GM13977 (cell line): ENCODE measurements at places on chromosomes 3 and 15.

GRCh38 chr3:49661281-49661680 lies 12.9 kb upstream of the APEH start:
- DNase-seq = no peak

DNA sequence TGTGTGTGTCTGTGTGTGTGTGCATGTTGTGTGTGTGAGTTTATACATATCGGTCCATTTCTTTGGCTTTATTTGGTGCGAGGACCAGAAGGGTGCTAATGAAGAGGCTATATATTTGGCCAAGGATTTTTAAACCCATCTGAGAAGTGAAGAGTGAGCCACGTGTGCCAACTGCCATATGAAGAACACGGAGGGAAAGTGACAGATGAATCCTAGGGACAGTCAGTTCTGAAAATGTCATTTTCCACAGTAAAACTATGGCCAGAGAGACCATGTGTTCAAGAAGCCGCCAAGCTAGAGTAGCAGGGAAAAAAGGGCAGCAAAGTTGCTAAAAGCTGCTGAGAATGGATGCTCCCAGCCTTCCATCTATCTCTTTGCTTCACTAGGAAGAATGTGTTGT lies 297.3 kb upstream of the LMCD1 start:
- no peak for DNase-seq

DNA sequence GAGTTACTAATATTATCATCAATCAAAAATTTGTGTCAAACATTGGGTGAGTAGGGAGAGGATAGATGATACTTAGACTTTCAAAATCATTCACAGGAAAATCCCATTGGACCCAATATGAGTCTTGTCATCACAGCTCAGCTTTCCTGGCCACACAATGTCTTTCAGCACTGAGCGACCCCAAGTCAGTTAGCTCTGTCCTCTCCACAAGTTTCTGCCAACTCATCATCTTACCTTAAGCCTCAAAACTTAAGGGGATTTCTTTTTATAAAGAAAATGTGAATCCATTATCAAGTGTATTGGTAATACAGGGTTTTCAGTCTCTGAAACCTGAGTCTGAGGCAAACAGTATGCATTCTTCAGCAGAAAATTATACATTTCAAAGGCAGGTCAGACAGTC lies 55.8 kb downstream of the SUMF1 start:
- no peak for DNase-seq

DNA sequence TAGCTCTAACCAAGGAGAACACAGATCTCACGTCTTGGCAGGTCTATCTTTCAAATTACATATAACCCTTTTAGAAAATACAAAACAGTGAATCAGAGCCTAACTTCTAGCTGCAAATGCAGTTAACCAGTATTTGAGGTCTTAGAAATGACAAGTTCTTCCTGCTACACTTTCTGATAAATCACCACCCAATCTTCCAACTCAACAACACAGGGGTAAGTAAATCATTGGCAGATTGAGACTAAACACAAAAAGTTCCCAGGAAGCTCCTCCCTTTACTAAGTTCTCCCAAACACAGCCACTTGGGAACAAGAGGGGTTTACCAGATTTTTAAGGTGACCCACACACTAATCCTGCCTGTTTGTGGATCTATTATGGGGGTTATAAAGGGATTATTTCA lies at the start of gene A4GNT:
Gene A4GNT (minus strand): TSS at position 152 of the 400 bp plus-strand sequence. CDS start 1,134 bp downstream, outside the sequence.
- DNase-seq = no peak

GRCh38 chr3:81195478-81195877 lies 566.0 kb downstream of the GBE1 start:
- no peak for DNase-seq
